ENCODE measurements at places on chromosomes 12 and 14. TPM values are rescaled to one million over a fixed set of nuclear protein-coding genes. Genes with fewer than 3 reads are reported as not detected.

Gene KRT8
- 96.2 TPM for total RNA-seq

Gene TPH2
- not detected for total RNA-seq

GRCh38 chr12:51534216-51535074 lies 56.6 kb upstream of the SCN8A start:
- no peak for DNase-seq

- no peak for DNase-seq
These were observed 393.2 kb downstream of the TMEM121 start for GRCh38 chr14:105919458-105920150.

DNA sequence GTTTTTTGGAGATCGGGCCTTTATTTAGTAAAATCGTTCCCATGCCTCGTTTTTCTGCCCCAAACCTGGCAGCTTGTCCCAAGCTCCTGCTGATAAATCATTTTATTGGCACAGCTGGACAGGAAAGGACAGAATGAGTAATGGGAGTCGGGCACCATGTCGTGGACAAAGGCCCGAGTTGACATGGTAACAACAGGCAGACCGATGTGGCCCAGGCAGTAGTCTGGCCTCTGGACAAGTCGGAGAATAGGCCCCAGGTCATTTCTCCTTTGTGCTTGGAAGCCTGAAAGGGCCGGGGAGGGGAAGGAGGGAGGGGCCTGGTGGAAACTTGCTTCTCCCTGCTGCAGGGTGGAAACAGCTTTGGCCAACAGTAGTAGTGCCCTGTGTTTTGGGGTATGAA lies 234.9 kb downstream of the SUDS3 start:
- DNase-seq: no peak

DNA sequence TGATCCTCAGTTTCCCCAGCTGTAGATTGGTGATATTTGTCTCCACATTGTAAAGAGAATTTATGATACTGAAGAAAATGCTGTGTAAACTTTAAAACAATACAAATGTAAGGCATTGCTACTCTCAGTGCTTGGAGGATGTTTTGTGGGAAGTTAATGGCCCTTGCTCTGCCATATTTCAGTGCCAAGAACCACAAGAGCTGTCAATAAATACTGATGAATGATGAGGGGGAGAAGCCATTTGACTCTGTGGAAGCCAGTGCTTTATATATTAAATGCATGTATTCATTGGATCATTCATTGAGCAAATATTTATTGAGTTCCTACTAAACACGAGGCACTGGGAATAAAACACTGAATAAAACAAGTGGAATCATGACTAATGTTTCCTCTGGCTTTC lies 30.8 kb downstream of the CACNA1C start:
- no peak for DNase-seq

GRCh38 chr12:124844411-124845397 lies 19.0 kb downstream of the SCARB1 start:
- no peak for DNase-seq

DNA sequence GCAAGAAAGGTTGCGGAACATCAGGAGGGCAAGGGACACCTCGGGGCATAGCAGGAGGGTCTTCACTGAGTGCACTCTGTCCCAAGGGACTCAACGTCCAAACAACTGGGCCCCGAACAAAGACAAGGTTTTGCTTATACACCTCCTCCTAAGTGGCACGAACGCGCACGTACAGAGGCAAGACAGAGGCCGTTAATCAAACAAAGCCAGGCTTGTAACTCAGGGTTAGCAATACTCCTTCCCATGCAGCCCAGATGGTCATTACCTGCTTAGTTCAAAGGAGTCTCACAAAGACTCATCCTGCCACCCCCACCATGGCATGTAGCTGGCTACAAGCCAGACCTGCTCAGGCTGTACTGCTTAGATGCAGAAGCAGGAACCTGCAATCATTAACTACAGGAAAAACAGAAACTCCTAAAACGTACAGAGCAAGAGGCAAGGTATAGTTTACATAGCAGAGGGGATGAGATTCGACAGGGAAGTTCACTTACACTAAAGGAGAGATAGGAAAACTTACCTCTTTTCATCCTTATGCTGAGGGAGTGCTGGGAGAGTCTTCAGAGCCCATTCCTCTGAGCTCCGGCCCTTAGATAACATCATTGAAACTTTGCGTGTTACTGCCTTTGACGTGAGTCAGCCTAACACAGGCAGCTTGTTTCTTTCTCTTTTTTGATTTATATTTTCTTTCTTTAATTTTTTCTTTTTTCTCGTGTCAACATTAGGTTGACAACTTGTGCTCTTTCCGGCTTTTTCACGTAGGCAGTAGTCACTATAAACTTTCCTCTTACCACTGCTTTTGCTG lies 1319.1 kb downstream of the TMEM121 start:
- DNase-seq: no peak

- no peak for DNase-seq
These were observed 67.2 kb downstream of the CCDC92 start for GRCh38 chr12:123905319-123905925.

- DNase-seq: no peak
These were observed 44.2 kb downstream of the A2M start for GRCh38 chr12:9071518-9071917.

- no peak for DNase-seq
These were observed 7.4 kb downstream of the AAAS start for GRCh38 chr12:53313996-53314395.

GRCh38 chr14:32430326-32430725 lies 101.2 kb downstream of the AKAP6 start:
- no peak for DNase-seq

GRCh38 chr14:99573000-99573330 lies 31.0 kb downstream of the CCDC85C start:
- DNase-seq: no peak

GRCh38 chr14:20044243-20044642 lies 8.4 kb upstream of the OR4K13 start:
- DNase-seq: no peak

DNA sequence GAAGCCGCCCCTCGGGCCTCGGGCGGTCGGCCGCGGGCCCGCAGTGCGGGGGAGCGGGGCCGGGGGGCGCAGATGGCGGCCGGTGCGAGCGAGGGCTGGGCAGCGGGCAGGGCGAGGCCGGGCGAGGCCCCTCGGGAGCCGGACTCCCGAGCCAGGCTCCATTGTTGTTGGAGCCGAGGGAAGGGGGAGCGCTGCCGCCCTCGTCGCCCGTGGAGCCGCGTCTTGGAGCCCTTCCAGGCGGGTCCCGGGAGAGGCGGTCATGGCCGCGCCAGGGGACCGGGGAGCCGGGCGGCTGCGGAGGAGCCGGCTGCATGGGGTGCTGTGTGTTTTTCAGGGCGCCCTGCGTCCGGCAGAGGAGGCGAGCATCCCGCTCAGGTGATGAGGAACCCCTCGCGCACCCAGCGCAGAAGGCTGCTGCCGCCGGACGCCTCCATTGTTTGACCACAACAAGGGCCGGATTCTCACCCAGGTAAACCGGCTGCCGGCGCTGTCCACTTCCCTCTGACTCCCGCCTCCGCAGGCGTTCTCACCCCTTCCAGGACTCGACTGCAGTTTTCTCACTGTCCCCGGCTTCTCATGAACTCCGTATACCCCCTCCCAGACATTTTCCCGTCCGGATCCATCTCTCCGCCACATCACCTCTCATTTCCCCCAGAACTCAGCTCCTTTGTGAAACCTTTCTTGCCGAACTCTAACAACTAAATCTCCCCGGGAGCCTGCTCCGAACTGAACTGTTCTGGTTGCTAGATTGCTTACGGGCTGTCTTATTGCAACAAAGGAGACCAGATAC lies 732 bp downstream of the ZNF664 start:
- DNase-seq: no peak

DNA sequence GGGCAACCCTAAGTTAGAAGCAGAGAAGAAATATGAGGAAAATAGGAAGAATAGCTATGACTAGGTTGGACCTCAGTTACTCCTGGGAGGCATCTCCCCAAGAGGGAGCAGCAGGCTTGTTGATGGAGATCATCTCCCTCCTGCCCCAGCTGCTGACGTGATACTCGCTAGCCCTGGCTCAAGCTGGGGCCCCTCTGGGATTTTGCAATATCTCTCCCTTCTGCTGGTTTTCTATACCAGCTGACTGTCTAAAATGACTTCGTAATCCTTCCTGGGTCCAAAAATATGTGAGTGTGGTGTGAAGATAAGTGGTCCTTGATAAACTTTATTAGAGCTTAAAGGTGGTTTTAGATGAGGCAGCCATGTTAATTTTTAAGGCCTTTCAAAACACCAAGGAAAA lies 4.5 kb upstream of the HECTD4 start:
- no peak for DNase-seq

DNA sequence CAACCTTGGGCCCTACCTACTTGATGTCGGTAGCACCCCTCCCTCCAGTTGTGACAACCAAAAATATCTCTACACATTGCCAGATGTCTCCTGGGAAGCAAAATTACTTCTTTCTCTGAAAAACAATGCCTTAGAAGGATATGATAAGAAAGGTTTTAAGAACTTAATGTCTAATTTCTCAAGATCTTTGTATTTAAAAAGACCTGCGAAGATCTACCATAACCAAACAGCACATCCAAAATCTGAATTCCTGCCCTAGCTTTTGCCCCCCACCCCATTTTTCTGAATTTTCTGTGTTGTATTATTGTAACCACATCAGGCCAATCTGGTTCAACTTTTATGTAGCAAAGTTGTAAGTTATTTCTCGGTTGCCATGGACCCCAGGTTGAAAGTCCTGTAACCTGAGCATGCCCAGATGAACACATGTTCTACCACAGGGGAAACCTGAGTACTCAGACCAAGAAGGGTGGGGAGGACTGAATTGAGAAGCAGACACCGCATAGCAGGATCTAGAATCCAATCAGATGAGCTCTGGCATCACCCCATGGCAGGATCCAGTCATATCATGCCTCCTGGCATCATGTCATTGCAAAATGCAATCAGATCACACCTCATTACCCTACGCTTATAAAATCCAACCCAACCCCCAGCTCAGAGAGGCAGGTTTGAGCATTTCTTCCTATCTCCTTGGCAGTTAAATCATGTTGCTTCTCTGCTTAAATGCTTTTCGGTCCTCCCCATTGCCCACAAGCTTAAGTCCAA lies 8.7 kb downstream of the TMEM253 start:
- DNase-seq: no peak

DNA sequence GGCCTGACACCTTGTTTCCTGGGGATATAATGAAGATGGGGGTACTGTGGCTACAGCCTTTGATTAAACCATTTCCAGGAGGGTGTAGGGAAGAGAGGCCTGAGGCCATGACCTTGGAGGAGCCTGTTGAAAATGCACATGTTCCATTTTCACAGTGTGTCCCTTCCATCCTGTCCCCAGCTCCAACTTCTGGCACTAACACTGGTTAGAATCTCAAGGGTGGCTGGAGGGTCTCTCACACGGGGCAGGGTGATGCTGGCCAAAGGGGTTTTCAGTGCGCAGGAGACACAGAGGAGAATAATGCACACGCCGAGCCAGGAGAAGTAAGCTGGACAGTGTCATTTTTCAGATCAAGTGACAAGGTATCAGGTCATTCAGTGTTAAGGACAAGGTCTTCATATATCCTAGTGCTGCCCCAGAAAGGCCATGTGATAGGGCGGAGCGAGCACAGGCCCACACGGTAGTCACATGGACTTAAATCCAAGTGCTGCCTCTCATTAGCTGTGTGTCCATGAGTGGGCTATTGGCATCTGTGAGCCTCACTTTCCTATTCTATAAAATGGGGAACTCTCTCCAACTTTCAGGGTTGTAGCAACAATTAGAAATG lies 36.4 kb upstream of the TUNAR start:
- no peak for DNase-seq

All from urinary bladder (tissue), 4 donors.